ENCODE measurements at places on chromosomes 3 and 15. TPM values are rescaled to one million over a fixed set of nuclear protein-coding genes. Genes with fewer than 3 reads are reported as not detected.

- no peak for DNase-seq
Observed at GRCh38 chr15:67707520-67708283, 117.6 kb upstream of the SKOR1 start.

Gene SLC6A11
- total RNA-seq, result not detected

DNA sequence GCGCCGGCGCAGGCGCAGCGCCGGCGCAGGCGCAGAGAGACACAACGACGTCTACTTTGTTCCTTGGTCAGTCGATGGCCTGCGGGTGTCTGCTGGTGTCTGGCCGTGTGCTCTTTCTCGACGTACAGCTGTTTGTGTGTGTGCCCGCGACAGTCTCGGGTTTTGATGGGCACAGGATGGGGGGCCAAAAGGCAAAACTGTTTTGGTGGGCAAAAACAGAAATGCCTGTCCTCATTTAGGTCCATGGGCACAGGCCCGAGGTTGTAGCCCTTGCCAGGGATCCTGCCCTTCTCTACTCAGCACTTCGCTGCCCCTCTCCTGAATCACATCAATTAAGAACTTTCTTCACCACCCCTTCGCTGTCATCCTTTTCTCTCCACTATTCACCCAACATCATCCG, 184.8 kb upstream of the CHL1 start:
- DNase-seq, result no peak

DNA sequence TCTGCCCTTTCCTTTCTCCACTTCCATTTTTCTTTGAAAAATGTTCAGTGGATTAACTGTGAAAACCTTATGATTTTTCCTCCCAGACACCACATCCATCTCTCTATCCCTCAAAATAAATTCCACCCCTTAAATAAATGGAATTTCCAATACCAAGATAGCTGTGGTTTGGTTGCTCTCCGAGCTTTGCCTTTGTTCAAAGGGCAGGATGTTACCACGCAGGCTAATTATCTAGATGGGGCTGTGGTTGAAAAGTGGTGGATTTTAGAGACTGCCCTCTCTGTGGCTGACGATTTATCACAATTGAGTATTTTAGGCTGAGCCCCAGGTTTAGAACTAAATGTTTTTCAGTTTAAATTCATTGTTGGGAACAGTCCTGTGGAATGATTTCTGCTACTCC, 36.9 kb upstream of the CMSS1 start:
- DNase-seq, result no peak

- no peak for DNase-seq
Observed at GRCh38 chr15:85762039-85762755, 32.5 kb downstream of the KLHL25 start.

Gene LAMB2
- 0.79 TPM for total RNA-seq

Gene GPR27
- 1.3 TPM for total RNA-seq

- no peak for DNase-seq
Observed at GRCh38 chr15:83012076-83012426, 612 bp upstream of the C15orf40 start.

Gene RBSN
- 24.7 TPM for total RNA-seq

- no peak for DNase-seq
Observed at GRCh38 chr3:105254154-105254553, 112.6 kb upstream of the ALCAM start.

GRCh38 chr3:115922681-115923347, 299.5 kb downstream of the GAP43 start:
- no peak for DNase-seq

Gene SPTBN5
- 1.0 TPM for total RNA-seq

Gene CYP19A1
- not detected for total RNA-seq

Gene CLRN1
- total RNA-seq, result not detected

GRCh38 chr3:32968920-32969389, 17.5 kb downstream of the CCR4 start:
- no peak for DNase-seq

DNA sequence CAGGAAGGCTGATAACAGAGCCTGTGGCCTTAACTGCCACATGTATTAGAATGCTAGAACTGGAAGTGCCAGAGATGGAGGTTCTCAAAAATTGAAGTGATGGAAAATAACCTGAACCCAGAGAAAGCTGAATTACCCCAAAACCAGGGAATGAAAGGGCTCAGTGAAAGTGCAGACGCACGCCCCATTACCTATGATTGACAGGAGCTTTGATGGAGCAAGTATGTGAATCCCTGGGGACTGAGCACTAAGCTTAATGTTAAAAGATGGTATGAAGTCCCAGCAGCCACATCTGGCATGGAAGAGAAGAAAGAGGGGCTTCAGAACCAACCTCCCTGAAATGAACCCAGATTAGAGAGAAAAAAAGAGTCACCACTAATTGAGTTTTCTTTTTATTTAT, 118.4 kb upstream of the FHIT start:
- DNase-seq, result no peak

Gene CCNB2
- total RNA-seq, result 0.85 TPM

- DNase-seq, result no peak
Observed at GRCh38 chr3:98552232-98553020, 20.6 kb downstream of the GPR15 start.

Gene ACSBG1
- not detected for total RNA-seq

GRCh38 chr3:152402695-152403451, 134.1 kb downstream of the MBNL1 start:
- DNase-seq, result no peak

- DNase-seq, result no peak
Observed at GRCh38 chr3:167094632-167095031, 285.5 kb downstream of the ZBBX start.

- no peak for DNase-seq
Observed at GRCh38 chr3:49469037-49469935, 781 bp upstream of the DAG1 start.

Gene CELSR3
- 7.4 TPM for total RNA-seq

GRCh38 chr15:99029341-99030144, 22.0 kb upstream of the PGPEP1L start:
- DNase-seq, result no peak

Gene MKRN2OS
- not detected for total RNA-seq

GRCh38 chr3:153142961-153143360, 19.1 kb upstream of the RAP2B start:
- DNase-seq, result no peak

Gene ACAP2
- 90.7 TPM for total RNA-seq

DNA sequence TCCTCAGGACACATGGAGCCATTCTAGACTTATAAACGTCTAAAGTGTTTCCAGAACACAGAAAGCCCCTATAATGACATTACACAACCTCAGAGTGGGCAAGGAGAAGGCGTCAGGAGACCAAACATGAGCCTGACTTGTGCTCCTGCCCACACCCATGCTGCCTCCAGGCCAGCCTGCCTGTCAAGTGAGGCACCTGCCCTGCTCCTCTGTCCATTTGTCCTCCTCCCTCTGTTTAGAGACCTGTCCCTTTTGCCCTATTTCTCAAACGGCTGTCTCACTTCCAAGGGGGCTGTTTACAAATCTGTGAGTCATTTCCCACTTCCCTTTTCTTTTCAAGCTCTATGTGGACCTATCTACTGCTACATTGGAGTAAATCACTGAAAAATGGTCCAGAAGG, 21.0 kb downstream of the ZDHHC3 start:
- no peak for DNase-seq

Gene KLHL40
- total RNA-seq, result not detected

- no peak for DNase-seq
Observed at GRCh38 chr15:82093774-82094211, 48.0 kb upstream of the MEX3B start.

Gene SLC24A5
- not detected for total RNA-seq

Gene ZDHHC19
- 0.49 TPM for total RNA-seq

GRCh38 chr3:156617145-156617544, 57.2 kb upstream of the TIPARP start:
- DNase-seq, result no peak

DNA sequence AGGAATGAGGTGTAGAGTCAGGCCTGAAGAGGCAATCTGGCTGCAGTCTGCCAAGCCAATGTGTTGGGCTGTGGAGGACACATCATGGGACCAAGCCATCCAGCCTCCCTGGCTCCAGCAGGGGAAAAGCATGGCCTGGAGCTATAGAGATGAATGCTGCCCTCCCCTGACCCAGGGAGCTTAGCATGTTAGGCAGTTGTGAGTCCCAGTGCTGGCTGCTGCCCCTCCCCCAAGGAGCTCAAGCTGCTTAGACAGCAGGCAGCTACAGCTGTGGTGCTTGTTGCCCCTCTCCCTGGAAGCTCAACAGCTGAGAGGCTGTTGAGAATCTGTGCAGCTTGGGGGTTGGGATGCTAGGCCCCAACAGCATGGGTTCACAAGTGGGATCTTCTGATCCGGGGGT, 85.6 kb upstream of the DNAJC19 start:
- no peak for DNase-seq

DNA sequence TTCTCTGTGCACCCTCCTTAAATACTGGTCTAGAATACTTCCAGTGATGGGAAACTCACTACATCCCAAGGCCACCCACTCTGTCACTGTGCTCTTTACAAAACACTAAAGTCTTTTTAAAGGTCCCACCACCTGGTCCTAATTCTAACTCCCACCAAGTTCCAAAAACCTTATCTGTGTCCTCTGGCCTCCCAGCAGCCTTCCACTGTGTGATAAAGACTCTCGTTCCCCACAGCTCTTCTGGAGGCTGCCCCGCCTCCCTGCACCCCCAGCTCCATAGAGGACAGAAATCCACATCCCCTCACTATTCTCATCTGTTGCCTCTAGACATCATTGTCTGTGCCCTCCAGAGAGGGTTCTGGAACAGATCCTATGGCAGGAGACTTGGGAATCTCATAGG, 276.4 kb downstream of the FAM43A start:
- DNase-seq, result no peak

- DNase-seq, result no peak
Observed at GRCh38 chr3:120559242-120560061, 36.7 kb upstream of the NDUFB4 start.

- DNase-seq, result no peak
Observed at GRCh38 chr3:70488816-70489215, 176.4 kb upstream of the MDFIC2 start.

Gene PLAAT1
- not detected for total RNA-seq

- DNase-seq, result no peak
Observed at GRCh38 chr3:173744479-173744878, 346.9 kb downstream of the NLGN1 start.

GRCh38 chr15:100941536-100941935, 22.4 kb downstream of the LRRK1 start:
- DNase-seq, result no peak

Data from T-cell (primary cell).